LHCN-M2 (cell line): ENCODE measurements at places on chromosomes 7 and 10. TPM values are rescaled to one million over a fixed set of nuclear protein-coding genes. Genes with fewer than 3 reads are reported as not detected.

DKK1 gene
- total RNA-seq, result 80.0 and 108 TPM in 2 replicates

VAX1 gene
- not detected in 2 replicates for total RNA-seq

EGFR gene
- 78.7 and 94.1 TPM in 2 replicates for total RNA-seq

ADAMTS14 gene
- 2.4 and 2.7 TPM in 2 replicates for total RNA-seq

HOXA3 gene
- total RNA-seq, result 4.6 and 4.7 TPM in 2 replicates
